ENCODE measurements at places on chromosomes 3 and 15. TPM values are rescaled to one million over a fixed set of nuclear protein-coding genes. Genes with fewer than 3 reads are reported as not detected.

XCR1 gene
- total RNA-seq = 1.0 TPM

DNA sequence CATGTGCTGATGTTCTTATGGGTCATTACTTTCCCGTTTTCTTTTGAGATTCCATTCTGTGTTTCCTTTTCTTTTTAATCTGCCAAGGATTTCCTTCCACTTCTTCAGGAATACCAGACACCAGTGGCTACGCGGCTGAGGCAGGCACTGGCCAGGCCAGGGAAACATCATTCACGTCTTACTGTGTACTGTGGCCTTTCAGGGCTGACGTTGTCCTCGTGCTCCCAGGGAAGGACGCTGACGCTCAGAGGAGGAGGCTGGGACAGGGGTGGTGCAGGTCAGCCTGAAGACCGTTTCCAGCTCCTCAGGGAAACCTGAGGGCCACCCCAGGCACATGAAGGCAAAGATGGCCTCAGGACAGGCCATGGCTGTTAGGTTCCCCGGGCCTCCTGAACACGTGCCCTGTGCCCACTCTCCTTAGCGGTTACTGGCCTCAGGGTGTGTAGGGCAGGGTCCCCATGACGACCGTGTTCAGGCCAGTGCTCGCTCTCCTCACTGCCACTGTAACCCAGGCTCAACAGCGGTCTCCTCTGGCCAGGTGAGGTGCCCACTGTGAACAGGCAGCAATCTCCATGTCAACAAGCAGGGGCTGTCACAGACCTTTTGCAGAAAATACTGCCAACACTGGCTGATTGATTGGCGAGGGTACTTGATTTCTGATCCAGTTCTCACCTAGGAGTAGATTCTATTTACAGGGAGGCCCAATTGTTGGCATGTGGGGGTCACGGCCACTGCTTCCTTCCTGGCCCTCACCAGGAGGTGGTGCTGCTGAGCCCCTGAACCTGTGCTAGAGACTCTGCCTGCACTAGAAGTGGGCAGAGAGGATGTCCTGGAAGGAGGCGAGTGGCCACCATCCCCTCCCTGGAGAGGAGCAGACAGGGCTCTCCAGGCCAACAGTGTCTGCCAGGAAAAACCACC lies 169.5 kb downstream of the ATP10A start:
- no peak for DNase-seq

SPATA12 gene
- total RNA-seq = not detected

DNA sequence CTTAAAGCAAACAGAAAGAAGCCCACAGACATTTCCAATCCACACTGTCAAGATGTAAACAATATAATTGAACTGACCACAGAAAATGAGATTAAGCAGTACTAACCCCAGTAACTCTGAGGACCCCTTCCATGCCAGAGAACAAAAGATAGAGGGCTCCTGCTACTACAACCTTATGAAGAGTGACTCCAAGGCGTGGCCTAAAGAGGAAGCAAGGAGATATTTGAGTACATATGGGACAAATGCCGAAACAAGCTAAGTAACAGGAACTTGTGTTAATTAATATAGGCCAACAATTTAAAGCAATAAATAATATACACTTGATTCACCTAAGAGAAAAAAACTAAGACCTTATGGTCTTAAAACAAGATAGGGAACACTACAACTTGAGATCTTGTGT lies 25.0 kb upstream of the VPS39 start:
- DNase-seq = no peak

- DNase-seq = no peak
Observed at GRCh38 chr3:197446700-197447056, 109.1 kb downstream of the BDH1 start.

DNA sequence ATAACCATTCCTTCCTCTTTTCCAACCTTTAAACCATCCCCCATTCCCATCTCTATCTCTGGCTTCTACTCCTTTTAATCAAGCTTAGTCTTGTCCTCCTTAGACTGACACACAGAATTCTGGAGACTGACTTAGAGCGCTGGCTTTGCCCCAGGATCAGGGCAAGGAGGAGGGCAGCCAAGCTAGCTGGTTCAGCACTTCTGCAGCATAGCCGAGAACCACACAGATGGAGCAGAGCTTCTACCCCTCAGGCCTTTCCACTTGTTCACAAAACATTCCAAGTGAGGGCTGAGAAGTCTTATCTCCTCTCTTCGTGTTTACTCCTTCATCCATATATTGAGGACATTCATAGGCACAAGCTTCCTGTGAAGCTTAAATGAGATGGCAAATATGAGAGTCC lies 246.5 kb upstream of the PEX5L start:
- no peak for DNase-seq

DNA sequence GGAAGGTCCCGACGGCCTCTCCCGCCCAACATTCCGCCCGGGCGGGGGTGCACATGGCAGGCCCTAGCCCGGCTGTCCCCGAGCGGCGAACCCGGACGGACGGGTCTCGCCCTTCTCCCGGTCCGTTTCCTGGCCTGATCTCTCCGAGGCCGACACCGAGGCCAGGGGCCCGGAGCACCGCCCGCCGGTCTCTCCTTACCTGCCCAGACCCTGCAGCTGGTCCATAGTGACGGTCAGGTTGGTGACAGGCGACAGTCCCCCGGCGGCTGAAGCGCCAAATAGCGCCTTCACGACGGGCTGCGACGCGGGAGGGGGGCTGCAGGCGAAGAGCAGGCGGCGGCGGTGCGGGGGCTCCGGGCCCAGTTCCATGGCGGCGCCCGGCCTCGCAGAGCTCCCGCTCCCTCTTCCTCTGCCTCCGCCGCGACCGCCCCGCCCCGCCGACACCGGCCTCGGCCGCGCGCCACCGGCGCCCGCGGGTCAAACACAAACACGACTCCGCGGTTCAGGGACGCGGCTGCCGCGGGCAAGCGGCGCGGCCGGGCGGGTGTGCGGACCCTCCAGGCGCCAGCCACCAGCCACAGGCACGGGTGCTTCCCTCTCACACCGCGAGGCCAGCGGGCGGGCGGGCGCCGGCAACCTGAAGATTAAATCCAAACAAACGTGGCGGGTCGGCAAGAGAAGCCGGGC lies 495 bp downstream of the CDC25A start:
- no peak for DNase-seq

GRCh38 chr3:140203510-140203909 lies 268.5 kb downstream of the CLSTN2 start:
- no peak for DNase-seq

DNA sequence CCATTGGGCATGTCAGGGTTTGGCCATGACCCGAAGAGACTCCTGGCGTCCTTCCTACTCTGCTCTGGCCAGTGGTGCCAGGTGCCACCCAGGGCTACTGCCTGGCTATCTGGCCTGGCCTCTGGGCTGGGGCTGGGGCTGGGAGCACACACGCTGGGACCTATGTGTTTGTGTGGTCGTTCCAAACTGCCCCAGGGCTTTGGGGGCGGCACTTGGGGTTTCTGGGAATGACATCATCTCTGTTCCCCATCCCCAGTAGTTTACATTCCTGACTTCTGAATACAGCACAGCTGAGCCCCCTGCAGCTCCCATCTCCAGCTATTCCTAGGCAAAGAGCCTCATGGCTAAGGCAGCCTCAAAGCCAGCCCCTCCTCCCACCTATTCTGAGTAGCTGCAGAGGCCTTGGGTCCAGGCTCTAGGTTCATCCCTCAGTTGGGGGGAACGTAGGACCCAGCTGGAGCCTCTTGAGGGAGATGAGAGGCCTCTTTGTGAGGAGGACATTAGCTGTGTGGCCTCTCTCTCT lies 24.3 kb downstream of the PLEKHO2 start:
- DNase-seq = no peak

IL16 gene
- total RNA-seq = 10.6 TPM

GRCh38 chr3:16249336-16249735 lies 15.4 kb downstream of the DPH3 start:
- DNase-seq = no peak

LRRC15 gene
- total RNA-seq = 0.11 TPM

DNA sequence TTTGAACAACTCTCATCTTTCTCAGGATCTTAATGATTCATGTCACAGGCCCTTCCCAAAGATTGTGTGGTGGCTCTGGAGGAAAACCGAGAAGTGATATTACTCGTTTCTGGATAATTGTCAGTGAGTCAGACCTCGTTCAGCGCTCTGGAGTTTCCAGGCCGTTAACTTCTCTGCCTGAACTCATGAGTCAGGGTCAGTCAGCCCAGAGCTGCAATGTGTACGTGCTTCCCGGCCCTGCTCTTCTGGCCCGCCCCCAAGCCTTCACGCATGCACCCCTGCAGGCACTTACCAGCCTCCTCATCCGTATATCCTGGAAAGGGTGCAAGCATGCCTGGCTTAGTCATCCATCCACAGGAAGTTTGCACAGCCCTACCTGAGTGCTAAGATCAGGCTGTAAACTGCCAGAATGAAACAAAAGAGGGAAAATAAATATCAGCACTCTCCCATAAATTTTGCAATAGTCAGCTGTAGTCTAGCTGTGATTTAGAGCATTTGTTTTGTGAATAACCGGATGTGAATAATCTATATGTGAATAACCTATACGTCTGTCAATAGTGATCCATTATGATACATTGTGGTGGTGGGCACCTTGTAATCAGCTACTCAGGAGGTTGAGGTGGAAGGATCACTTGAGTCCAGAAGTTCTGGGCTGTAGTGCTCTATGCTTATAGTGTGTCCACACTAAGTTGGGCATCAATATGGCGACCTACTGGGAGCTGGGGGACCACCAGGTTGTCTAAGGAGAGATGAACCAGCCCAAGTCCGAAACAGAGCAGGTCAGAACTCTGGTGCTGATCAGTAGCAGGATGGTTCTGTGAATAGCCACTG lies 35.3 kb upstream of the SEMA4B start:
- peak; percentile 82 for DNase-seq
